ENCODE measurements at places on chromosomes 16 and 17.
A peak's percentile ranks its signal among the peaks of the same experiment; 100 is the strongest.

DNA sequence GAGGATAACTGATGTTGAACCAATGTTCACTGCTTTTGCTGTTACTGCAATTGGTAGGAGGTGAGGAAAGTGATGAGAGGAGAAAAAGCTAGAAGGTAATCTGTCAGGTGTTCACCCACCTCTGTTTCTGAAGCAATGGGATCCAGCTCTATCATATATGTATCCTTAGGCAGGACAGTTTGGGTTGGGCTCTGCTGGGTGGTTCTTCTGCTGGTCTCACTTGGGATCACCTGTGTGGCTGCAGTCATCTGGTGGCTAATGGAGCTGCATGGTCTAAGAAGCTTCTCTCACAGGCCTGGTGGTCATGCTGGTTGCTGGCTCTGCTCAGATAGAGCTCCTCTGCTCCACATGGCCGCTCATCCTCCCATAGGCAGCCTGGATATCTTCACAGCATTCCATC lies 40.2 kb upstream of the ZCCHC14 start:
- DNase-seq: no peak

GRCh38 chr17:59804901-59805465 lies 87.8 kb downstream of the TUBD1 start:
- DNase-seq: no peak

GRCh38 chr17:59761385-59762048 lies 54.1 kb downstream of the VMP1 start:
- DNase-seq: no peak

DNA sequence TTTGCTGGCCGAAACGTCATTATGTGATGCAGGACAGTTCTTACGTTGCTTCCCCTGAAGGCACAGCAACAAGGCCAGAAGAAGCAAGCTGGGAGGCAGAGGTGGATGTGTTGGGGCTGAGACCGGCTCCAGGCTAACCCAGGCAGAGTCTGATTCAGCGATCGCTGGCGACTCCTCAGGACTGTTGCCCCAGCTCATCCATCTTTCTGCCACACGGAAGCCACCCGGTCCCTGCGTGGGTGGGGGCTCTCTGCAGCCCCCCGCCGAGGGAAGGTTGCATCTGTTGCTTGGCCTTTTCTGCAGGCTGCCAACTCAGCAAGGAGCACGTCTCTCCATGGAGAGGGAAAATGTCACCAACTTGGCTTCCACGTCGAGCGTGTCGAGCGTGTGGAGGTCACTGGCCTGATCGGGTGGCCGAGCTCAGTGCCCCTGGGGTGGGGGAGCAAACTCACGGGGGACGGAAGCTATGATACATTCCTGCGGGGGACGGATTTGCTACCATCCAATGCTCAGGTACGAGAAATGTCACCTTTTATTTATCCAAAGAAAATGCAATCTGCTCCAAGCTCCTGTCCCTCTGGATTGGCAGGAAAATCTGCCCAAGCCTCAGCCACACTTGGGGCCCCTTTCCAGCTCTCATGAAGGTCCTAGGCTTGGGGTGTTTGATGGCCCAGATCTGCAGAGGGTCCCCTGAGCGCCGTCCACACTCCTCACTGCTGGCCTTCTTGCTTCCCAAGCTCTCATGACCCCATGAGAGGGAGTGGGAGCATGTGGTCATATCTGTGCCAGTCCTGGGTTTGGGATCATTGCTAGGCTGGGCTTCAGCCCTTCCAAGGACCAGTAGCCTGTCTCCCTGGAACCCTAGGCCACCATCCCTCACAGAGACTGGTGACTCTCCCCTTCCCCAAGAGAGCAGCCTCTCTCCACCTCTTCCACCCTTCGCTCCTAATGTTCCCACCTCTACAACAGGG lies 69.4 kb downstream of the RPH3AL start:
- no peak for DNase-seq

DNA sequence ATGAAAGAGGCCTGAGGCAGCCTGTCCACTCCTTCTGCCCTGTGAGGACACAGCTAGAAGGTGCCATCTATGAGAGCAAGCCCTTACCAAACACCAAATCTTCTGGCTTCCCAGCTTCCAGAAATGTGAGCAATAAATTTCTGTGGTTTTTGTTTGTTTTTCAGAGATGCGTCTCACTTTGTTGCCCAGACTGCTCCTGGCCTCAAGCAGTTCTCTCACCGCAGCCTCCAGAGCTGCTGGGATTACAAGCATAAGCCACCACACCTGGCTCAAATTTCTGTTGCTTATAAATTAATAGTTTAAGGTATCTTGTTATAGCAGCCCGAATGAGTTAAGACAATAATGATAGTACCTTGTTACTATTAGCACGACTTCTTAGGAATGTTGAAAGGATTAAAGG lies 12.5 kb upstream of the SLC16A11 start:
- DNase-seq: no peak

GRCh38 chr17:45680360-45680759 lies 103.8 kb upstream of the CRHR1 start:
- no peak for DNase-seq

DNA sequence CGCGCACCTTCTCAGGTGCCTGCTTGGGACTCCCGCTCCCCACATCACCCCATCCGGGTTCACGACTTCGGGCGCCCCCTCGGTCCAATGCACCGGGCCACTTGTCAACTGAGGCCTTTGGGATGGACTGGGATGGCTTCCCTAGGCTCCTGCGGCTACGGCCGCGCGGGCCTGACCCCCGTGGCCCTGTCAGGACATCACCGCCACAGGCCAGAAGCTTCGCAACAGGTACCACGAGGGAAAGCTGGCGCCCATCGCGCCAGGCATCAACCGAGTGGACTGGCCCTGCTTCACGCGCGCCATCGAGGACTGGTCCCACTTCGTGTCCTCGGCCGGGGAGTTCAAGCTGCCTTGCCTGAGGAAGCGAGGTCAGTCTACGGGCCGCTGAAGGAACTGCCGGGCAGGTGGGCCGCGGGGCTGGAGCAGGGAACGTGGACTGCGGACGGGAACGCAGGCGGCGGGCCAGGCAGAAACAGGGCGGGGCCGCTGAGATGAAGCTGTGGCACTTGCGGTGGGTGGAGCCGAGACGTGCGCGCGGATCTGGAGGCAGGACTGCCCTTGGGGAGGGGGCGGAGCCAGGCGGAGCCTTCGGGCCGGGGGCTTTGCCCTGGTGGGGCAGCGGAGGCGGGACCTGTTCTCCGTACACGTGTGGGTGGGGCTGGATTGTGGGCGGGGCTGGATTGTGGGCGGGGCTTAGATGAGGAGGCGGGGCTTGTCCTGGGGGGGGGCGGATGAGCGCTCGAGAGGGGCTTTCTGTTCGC lies 13.7 kb upstream of the CNGB1 start:
- DNase-seq: peak; percentile 81

- peak; percentile 73 for DNase-seq
Observed at GRCh38 chr16:56317998-56318826, 107.1 kb downstream of the AMFR start.

DNA sequence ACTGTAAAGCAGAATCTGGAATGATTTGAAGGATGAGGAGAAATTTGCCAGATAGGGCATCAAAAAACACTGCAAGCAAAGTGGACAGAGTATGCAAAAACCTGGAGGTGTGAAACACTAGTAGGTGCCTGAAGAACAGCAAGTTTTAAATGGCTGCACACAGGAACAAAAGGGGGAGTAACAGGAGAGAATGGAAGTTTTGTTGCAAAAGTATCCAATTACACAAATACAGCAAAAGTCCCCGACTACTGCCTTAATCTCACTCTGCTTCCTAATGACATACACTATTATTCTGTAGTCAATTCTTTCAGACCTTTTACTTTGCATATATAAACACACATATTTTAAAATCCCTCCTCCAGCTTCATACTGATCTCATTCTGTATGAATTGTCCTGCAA lies 1.5 kb downstream of the HEATR6 start:
- DNase-seq: no peak

DNA sequence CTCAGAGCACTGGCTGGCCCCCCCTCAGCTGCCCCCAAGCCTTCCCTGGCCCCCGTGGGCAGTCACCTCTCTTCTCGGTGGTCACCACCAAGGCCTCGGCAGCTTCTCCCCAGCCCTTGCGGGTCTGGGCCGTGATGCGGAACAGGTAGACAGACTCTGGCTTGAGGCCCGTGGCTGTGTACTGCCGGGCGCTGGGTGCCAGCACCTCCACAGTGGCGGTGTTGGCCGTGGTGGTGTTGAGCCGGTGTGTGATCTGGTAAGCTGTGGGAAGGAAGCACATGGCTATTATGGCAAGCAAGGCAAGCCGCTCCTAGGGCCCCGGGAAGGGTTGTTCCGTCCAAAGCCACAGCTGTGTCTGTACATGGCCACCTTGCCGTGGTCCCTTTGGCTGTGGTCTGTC lies 78.4 kb upstream of the CDC42EP4 start:
- DNase-seq: no peak

DNA sequence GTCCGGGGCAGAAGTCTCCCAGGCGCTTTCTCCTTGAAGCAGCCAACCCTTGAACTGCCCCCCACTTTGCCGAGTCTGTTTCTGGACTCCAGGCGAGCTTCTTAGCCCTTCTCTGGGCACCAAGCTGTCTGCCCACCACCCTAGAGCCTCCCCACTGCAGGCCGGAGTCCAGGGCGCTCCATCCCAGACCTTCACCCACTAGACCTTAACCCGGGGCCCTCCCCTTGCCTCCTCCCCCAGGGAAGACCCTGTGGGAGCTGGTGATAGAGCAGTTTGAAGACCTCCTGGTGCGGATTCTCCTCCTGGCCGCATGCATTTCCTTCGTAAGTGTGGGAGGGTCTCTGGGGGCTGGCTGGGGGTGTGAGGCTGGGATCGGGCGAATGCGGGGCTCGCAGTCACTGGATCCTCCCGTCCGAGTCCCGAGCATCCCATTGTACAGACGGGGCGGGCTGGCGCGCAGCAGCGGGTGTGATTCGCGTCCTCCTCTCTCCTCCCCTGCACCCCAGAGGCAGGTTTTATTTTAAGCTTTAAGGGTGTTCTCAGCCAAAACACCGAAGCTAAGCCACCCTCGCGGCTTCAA lies 1.1 kb downstream of the ATP2A1 start:
- DNase-seq: no peak

- DNase-seq: no peak
Observed at GRCh38 chr17:19399750-19400450, 11.1 kb upstream of the RNF112 start.

DNA sequence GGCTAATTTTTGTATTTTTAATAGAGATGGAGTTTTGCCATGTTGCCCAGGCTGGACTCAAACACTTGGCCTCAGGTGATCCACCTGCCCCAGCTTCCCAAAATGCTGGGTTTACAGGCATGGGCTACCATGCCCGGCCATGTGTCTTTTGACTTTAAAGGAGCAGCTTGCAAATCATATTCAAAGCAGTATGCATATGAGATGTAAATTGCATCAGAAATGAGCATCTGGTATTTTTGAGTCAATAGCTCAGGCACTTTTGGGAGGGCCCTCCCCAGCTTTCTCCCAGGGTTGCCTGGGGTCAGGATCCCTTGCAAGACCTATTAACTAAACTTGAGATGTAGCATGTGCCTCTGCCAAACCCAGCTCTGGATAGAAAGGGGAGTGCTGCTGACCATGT lies 21.5 kb downstream of the EPOP start:
- no peak for DNase-seq

DNA sequence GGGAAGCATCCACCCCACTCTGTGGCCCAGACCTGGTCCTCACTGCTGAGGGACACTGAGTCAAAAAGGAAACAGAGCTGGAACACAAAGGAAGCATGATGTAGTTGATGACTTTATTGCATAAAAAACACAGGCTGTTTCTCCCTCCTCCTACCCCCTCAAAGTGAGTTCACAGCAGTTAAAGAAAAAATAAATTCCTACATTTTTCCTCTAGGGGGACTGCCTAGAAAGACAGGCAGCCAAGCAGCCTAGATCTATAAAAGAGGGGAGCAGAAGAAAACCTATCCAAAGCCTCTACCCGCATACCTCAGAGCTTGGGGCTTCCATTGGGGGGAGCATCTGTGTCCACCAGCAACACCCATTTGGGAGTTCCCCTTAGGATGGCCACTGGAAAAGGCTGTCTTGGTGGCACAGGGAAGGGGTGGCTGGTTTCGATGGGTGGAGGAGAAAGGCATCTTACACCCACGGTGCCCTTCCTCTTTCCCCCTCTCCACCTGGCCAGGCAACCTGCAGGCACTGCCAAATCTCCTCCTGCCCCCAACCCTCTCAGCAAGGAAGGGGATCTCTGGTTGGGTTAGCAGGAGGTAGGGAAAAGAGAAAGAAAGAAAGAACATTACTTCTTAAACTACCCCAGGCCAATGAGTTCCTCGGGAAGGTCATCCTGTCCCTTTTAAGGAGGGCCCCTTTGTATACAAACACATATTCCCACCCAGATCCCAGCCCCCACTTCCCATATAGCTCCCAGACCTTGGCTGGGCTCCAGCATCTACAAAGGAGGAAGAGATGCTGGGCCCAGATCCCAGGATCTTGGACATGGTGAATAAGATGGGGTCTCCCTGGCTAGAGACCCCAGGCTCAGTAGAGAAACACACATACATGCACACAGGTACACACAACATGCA lies 4.0 kb upstream of the SCRN2 start:
- no peak for DNase-seq

GRCh38 chr17:71398800-71399219 lies 722.0 kb upstream of the SOX9 start:
- DNase-seq: no peak

DNA sequence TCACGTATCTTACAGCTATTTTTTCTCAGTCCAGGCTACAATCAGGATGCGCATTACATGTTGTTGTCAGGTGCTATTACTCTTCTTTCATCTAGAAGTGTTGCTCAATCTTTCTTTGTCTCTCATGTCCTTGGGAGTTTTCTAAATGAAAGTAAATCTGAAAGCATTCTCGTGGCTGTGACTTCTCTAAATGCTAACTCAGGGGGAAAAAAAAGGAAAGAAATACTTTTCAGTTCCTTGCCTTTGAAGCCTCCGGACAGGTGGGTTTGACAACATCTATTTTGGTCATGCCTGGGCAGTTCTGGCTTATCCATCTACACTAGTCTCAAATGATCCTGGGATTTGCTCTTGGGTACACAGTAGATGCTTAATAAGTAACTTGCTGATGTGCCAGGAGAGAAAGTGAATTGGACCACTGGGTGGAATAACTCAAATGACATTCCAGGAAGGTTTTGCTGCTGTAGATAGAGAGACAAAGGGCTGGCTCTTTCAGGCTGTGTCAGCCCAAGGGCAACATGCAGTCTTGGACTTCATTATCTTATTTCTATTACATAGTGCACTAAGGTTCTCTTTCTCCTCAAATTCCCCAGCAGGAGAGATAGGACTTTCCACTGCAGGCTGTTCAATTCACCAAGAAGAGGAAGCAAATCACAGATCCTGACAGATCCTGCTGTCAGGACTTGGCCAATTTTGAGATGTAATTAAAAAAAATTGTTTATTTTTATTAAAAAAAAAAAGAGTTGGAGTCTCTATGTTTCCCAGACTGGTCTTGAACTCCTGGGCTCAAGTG lies 63.6 kb upstream of the NFAT5 start:
- DNase-seq: no peak

- DNase-seq: peak; percentile 65
Observed at GRCh38 chr17:7912927-7913524, 3.1 kb downstream of the RNF227 start.

DNA sequence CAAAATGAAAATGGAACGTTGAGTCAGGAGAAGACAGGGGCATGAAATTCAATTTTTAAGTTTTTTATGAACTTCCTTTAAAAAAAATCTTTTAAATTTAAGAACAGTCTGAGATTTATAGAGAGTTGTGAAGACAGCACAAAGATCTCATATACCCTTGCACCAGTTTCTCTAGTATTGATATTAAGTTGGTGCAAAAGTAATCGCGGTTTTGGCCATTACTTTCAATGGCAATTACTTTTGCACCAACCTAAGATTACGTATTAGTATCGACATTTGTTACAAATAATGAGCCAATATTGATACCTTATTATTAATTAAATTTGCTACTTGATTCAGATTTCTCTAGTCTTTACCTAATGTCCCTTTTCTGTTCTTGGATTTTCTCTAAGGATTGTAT lies 684.4 kb upstream of the CDH8 start:
- DNase-seq: no peak
